ENCODE measurements at places on chromosomes 6 and 20. TPM values are rescaled to one million over a fixed set of nuclear protein-coding genes. Genes with fewer than 3 reads are reported as not detected.
A peak's percentile ranks its signal among the peaks of the same experiment; 100 is the strongest.

The TMEM170B gene
- 5.9 TPM for total RNA-seq

The ILRUN gene
- 109 TPM for total RNA-seq

The BPIFB4 gene
- not detected for total RNA-seq

The LGSN gene
- not detected for total RNA-seq

The PTCRA gene
- not detected for total RNA-seq

The SLC16A10 gene
- 6.5 TPM for total RNA-seq

The PRDM13 gene
- not detected for total RNA-seq

The RNASET2 gene
- total RNA-seq: 10.8 TPM

The SNAP25 gene
- total RNA-seq: not detected

DNA sequence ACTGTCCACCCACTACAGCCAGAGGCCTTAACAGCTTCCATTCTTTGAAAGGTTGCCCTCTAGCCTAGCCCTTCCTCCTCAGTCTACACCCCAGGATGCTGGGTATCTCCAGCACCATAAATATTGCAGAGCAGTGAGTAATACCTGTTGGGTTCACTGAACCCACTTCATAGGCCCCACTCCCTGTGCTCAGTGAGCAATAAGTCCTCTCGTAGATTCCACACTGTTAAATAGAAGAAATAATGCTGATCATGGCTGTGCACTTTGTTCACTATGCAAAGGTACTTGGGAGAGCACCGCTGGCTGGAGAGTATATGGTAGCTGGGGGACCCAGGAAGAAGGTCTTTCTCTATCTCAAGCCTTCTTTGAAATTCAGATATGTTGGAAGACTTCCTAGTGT, 87.3 kb downstream of the RSPH3 start:
- peaks cover 5% of the 10 kb centered on the region for H3K27me3 ChIP-seq
- DNase-seq: no peak
- no peak overlapping the region for H3K4me3 ChIP-seq

DNA sequence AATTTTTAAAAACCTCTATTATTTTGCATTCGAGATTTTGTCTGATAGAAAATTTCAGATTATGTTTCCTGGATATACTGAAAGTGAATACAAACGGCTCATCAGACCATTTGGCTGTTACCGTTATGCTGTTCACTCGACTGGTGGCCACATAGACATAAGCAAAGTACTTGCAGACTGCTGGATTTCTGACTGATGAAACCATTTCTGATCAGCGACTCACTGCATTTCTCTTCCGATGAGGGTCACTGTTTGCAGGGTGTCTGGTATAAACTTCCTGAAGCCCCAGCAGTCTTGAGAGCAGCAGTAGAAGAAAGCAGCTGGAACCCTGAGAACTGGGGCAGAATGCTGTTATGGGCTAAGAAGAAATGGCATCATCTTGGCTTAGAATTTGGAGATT, 17.7 kb downstream of the SNX9 start:
- H3K36me3 ChIP-seq: no peaks in the 10 kb centered on the region
- H3K27ac ChIP-seq: no peak overlapping the region
- H3K4me1 ChIP-seq: peaks cover 75% of the 10 kb centered on the region
- no peak overlapping the region for H3K4me3 ChIP-seq
- no peak for DNase-seq

GRCh38 chr6:157432231-157432891, 51.4 kb downstream of the ZDHHC14 start:
- H3K27ac ChIP-seq: no peak overlapping the region
- no peak for DNase-seq
- peaks cover 4% of the 10 kb centered on the region for H3K4me1 ChIP-seq

DNA sequence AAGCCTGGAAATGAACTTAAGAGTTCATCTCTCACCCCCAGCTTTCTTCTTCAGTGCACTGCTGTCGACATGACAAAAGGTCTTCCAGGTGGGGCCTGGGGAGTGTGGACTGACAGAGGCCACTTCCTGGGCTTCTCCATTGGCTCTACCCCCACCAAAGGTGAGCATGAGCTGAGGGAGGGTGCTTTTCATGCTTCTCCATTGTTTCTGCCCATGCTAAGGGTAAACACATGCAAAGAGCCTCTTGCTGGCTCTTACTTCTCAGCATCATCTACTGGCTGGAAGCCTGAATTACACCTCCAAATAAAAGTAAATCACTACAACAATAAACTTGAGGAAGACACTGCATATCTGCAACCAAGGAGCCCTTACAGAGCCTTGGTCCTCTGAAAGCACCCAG, 227.2 kb downstream of the EPM2A start:
- no peak overlapping the region for H3K4me3 ChIP-seq
- no peaks in the 10 kb centered on the region for H3K4me1 ChIP-seq
- H3K27ac ChIP-seq: no peak overlapping the region
- no peaks in the 10 kb centered on the region for H3K36me3 ChIP-seq
- no peaks in the 10 kb centered on the region for H3K27me3 ChIP-seq
- no peak for DNase-seq

DNA sequence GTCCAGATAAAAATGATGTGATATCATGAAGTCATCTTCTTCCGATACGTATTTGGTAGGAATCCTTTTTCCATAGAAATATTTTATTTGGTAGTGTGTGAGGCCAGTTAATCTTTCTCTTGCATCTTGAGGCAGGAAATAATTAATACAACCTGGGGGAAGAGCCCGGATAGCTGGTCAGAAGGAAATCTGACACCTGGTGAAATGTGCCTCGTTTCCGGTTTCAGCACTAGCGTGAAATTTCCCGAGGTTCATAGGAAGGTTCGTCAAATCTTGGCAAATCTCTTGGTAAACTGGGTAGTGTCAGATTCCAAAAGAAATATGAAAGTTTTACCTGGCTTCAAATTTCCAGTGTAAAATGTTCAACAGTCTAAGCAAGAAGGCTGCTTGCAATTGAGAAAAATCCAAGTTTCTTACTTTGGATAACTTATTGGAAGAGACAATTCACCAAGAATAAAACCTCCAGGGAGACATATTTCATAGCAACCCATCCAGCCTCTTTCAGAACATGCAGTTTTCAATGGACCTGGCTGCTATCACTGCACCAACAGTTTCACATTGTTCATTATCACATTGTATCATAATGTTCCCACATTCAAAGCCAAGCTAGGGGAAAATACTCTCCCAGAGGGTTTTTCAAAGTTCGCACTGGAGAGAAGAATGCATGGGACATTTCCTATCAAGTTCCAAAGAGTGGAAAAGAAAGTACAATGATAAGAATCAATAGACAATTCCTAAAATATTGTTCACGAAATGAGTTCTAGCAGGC, 454.5 kb upstream of the CITED2 start:
- DNase-seq: no peak
- no peak overlapping the region for H3K27ac ChIP-seq
- H3K4me3 ChIP-seq: no peak overlapping the region
- peaks cover 14% of the 10 kb centered on the region for H3K4me1 ChIP-seq

GRCh38 chr6:34511915-34512737, 44.0 kb downstream of the SPDEF start:
- DNase-seq: no peak
- no peak overlapping the region for H3K4me3 ChIP-seq
- no peak overlapping the region for H3K27ac ChIP-seq
- no peaks in the 10 kb centered on the region for H3K36me3 ChIP-seq

GRCh38 chr20:64065062-64065973, 2.3 kb downstream of the TCEA2 start:
- no peak overlapping the region for H3K4me3 ChIP-seq
- H3K36me3 ChIP-seq: no peaks in the 10 kb centered on the region
- H3K27ac ChIP-seq: no peak overlapping the region
- DNase-seq: no peak
- no peaks in the 10 kb centered on the region for H3K27me3 ChIP-seq

DNA sequence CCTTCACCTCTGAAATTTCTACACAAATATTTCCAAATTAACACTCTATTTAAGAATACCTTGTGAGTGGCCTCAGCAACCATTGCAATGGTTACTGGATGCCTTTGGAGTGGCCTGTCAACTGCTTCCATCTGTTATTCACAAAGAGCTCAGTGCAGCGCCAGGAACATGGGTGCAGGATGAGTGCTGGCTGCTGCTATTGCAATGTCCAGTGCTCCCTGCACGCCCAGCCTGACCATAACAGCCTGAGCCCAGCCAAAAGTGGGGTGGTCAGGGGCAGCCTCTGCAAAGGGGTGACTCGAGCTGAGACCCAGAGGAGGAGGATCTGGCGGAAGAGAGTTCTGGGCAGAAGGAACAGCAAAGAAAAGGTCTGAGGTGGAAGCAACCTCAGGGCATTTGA, 18.4 kb downstream of the CASS4 start:
- no peak overlapping the region for H3K4me3 ChIP-seq
- H3K27me3 ChIP-seq: no peaks in the 10 kb centered on the region
- peaks cover 15% of the 10 kb centered on the region for H3K4me1 ChIP-seq
- no peak for DNase-seq
- H3K27ac ChIP-seq: no peak overlapping the region

- H3K4me3 ChIP-seq: no peak overlapping the region
- H3K27me3 ChIP-seq: no peaks in the 10 kb centered on the region
- peaks cover 99% of the 10 kb centered on the region for H3K36me3 ChIP-seq
- peak overlapping the region; percentile 56 for H3K27ac ChIP-seq
Measured at GRCh38 chr6:160036331-160036695, 67.4 kb downstream of the IGF2R start.

- H3K4me1 ChIP-seq: no peaks in the 10 kb centered on the region
- no peak overlapping the region for H3K27ac ChIP-seq
- H3K4me3 ChIP-seq: no peak overlapping the region
- no peaks in the 10 kb centered on the region for H3K36me3 ChIP-seq
- H3K27me3 ChIP-seq: no peaks in the 10 kb centered on the region
Measured at GRCh38 chr20:42191140-42191860, 573.1 kb upstream of the CHD6 start.

DNA sequence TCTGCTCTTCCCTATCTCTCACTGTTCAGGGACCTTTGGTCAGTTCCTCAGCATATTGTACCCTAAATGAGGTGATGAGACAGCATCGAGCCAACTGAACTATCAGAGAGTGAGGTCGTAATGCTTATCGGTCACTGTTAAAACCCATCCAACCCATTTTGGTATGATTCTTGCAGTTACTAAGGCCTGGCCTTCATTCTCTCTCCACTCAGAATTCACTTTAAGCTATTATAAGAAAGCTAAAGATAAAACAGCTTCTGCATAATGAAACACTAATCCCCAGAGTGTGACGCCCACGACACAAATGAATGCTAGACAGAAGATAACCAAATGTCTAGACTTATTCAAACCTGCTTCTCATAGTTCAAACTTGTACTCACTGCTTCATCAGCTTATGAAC, 175.8 kb downstream of the GMPR start:
- H3K4me1 ChIP-seq: no peaks in the 10 kb centered on the region
- H3K27ac ChIP-seq: peak overlapping the region; percentile 52
- H3K4me3 ChIP-seq: no peak overlapping the region
- no peaks in the 10 kb centered on the region for H3K27me3 ChIP-seq
- DNase-seq: no peak
- no peaks in the 10 kb centered on the region for H3K36me3 ChIP-seq

- no peak for DNase-seq
- no peak overlapping the region for H3K4me3 ChIP-seq
- no peaks in the 10 kb centered on the region for H3K27me3 ChIP-seq
Measured at GRCh38 chr6:130577178-130577919, 211.5 kb downstream of the TMEM200A start.

DNA sequence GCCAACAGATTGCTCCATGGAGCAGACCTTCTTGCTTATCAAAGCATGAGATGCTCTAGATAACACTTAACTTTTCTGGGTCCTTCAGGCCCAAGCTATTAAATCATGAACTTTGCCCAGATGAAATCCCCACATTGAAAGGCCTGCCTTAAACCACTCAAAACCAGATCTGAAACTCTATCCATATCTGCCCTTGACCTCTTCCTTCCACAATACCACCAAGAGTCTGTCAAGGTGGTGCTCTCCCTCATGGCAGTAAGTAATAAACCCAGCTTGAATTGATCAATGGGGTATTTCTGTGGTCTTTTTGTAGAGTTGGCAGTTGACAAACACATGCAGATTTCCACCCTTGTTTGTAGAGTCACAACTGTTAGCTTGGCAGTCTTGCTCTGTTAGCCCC, 135.5 kb downstream of the ISM1 start:
- H3K36me3 ChIP-seq: no peaks in the 10 kb centered on the region
- DNase-seq: no peak
- no peak overlapping the region for H3K4me3 ChIP-seq

GRCh38 chr6:20633566-20634340, 99.5 kb downstream of the CDKAL1 start:
- H3K4me3 ChIP-seq: no peak overlapping the region
- no peak overlapping the region for H3K27ac ChIP-seq
- H3K36me3 ChIP-seq: no peaks in the 10 kb centered on the region
- no peak for DNase-seq

GRCh38 chr6:46042355-46042999, 26.8 kb upstream of the CLIC5 start:
- no peaks in the 10 kb centered on the region for H3K36me3 ChIP-seq
- no peak overlapping the region for H3K4me3 ChIP-seq
- H3K27ac ChIP-seq: peak overlapping the region; percentile 73
- H3K27me3 ChIP-seq: no peaks in the 10 kb centered on the region
